Eye (tissue), 1 donor: ENCODE measurements at places on chromosomes 12 and 14.

- no peak for DNase-seq
Observed at GRCh38 chr14:70023871-70024270, 144.7 kb downstream of the SMOC1 start.

DNA sequence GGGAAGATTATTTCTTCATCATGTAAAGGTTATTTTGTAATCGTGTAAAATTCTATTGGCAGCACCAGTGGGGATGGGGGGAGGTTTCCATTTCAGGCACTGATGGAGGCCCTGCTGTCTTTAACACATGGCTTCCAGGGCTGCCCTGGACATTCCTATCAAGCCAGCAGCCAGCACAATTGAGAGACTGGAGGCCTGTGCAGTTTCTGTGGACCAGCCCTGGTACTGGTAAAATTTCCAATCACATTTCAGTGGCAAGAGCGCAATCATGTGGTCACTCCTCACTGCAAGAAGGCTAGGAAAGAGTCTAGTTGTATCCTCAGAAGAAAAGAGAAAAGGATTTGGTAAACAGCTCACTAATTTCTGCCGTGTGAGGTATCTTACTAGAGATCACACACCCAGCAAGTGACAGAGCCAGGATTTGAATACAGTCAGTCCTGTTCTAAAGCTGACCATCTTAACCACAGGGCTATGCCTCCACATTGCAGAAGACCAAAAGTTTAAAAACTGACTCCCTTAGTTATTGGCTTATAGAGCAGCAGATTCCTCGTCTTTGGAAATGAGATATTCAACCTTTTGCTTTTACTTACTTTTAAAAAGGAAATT is 179.4 kb upstream of the ARHGAP5 start:
- no peak for DNase-seq

- no peak for DNase-seq
Observed at GRCh38 chr12:97940629-97941028, 478.0 kb downstream of the RMST start.

GRCh38 chr12:129693731-129694130 is 210.1 kb downstream of the TMEM132D start:
- DNase-seq: no peak

DNA sequence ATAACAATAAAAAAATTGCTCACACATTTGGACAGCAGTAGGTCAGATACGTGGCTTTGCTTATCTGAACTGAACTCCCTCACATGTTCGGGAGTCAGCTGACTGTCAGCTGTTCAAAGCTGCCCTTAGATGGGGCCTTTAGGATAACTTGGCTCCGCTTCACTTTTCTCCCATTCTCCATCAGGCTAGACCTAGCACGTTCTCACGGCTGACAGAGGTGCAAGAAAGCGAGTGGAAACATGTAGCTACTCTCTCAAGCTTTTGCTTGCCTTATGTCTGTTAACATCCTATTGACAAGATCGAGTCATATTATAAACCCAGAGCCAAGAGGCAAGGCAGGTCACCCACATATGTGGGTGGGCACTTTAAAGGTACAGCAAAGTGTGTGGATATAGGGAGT is 112.0 kb upstream of the PDZRN4 start:
- DNase-seq: no peak

- DNase-seq: no peak
Observed at GRCh38 chr14:93901813-93902212, 25.3 kb upstream of the FAM181A start.

- peak; percentile 2 for DNase-seq
Observed at GRCh38 chr14:38108681-38109080, 99.0 kb upstream of the SSTR1 start.

DNA sequence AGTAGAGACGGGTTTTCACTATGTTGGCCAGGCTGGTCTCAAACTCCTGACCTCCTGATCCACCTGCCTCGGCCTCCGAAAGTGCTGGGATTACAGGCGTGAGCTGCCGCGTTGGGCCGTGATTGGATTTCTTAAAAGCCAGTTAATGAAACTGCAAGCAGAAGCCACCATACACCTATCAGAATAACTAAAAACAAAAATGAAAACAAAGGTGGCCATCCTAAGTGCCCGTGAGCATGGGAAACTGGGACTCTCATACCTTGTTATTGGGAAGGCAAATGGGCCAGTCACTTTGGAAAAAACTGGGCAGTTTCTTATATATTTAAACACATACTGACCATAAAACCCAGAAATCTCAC is 7.7 kb upstream of the TCTN1 start:
- no peak for DNase-seq

GRCh38 chr14:27065886-27066285 is 468.1 kb upstream of the NOVA1 start:
- no peak for DNase-seq

DNA sequence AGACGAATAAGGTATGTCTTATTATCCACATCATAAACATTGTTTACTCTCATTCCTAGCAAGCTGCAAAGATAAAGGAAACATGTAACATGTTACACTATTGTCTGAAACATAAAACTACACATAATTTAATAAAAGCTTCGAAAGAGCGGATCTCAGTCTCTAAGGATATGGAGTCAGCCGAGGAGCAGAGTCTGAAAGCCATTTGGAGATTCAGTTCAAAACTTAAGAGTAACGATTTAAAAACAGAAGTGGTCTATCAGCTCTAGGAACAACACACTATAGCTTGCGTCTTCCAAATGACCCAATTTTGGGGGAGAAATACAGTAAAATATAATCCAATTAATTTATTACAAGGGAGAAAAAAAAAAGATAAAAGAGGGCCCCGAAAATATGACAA is 775 bp downstream of the NEMF start:
- DNase-seq: no peak
